ENCODE measurements at places on chromosomes 1 and 21.

DNA sequence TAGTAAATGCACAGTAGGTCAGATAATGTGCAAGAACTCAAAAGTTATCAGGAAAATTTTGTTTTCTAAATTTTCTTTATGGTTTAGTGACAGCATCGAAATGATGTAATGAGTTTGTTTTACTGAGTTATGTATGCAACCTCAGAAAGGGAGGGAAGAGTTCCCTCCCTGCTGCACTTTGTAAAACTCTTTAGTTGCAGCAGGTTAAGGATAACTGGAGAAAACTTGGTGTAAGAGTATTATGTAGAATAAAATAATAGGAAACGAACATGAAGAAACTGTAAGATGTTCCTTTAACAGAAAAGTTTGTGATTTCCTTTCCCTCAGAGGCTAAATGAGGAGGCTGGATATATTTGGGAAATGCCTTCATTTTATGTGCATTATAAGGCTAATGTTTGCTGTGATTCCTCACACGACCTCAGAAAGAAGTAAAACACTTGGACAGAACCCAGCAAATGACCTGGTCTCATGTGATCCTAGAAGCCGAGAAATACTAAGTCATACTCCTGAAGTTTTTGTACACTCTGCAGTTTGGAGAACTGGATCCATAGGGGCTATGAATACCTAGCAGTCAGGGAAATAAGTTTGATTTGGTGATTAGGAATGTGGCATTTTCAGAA, 35.4 kb downstream of the ADGRL2 start:
- DNase-seq, result no peak

DNA sequence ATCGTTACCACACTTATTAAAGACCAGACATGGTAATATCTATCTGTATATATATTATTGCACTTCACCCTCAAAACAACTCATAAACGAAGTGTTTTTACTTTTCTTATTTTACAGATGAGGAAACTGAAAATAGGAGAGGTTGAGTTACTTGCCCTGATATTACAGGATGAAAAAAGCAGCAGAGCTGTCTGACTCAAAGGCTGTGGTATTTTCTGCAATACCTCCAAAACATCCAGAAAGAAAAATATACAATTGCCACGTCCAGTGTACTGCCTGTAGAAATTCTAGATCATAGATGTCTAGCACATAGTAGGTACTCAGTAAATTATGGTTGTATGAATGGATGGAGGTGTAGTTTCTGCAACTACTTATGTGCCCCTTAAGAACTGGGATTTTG, 5.2 kb upstream of the TARBP1 start:
- DNase-seq, result no peak

GRCh38 chr1:53641481-53642214, 97.3 kb downstream of the GLIS1 start:
- no peak for DNase-seq

DNA sequence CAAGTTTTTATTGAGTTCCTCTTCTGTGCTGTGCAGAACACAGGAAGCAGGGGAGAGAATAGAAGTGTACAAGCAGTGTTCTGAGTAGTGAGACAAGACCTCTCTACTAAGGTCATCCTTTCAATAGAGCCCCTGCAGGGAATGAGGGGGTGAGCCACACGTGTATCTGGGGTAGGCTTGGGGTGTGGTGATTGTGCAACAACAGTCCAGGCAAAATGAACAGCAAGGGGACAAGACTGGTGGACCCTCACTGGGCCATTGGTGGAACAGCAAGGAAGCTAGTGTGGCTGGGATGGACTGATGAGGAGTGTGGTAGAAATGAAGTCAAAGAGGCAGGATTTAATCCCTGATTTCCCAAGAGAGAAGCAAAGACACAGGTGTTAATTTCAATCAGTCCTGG, 8.2 kb upstream of the BMP8A start:
- DNase-seq, result no peak

- no peak for DNase-seq
Observed at GRCh38 chr1:30596891-30597290, 126.5 kb downstream of the MATN1 start.

GRCh38 chr21:15441992-15442391, 287.8 kb upstream of the USP25 start:
- no peak for DNase-seq

GRCh38 chr1:196209983-196210382, 398.3 kb downstream of the KCNT2 start:
- no peak for DNase-seq

DNA sequence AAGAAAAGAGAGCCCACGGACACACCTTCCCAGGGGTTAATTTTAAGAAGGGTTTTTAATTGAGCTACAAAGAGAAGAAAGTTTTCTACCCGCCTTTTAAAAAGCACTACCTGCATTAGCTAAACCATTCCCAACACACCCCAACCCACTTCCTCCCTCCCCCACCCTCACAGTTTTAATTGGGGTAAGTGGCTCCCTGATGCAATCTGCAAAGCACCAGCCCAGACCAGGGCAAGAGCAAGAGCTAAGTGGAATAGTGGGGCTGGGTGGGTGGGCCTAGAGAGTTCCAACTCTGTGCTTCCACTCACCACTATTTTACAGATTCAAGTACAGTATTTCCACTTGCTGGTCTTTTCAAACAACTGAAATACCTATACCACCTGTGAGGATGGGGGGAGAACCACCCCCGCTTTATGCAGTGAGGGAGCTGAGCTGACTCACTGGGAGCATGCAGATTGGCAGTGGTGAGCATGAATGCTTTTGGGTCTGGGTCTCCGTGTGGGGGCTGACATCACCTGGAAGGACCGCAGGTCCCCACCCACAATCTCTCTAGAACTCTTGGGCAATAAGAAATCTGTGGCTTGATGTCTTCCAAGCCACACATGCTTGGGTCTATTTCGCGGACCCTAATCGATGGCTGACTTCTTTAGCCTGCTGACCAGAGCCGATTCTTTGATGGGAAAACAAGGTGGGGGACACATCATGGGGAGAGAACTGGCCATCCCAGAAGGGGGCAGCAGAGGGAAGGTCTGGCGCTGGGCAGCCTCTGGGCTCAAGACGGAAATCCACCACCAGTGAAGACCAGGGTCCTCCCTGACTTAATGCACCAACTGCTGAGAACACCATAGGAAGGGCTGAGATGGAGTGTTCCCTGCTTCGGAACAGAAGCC, 95.5 kb downstream of the SSBP3 start:
- no peak for DNase-seq

- DNase-seq, result no peak
Observed at GRCh38 chr1:1170215-1171091, 3.2 kb upstream of the TTLL10 start.

- no peak for DNase-seq
Observed at GRCh38 chr1:90044346-90044745, 49.4 kb downstream of the ZNF326 start.

GRCh38 chr1:184457500-184457899, 70.7 kb downstream of the C1orf21 start:
- no peak for DNase-seq

- no peak for DNase-seq
Observed at GRCh38 chr1:33004613-33005012, 32.1 kb downstream of the AK2 start.

- no peak for DNase-seq
Observed at GRCh38 chr1:54596756-54597155, 26.6 kb downstream of the FAM151A start.

- DNase-seq, result no peak
Observed at GRCh38 chr1:56509713-56510641, 69.4 kb downstream of the PLPP3 start.

GRCh38 chr1:153939476-153939875, 7.0 kb downstream of the DENND4B start:
- no peak for DNase-seq

- no peak for DNase-seq
Observed at GRCh38 chr1:60924964-60925798, 157.2 kb upstream of the NFIA start.

DNA sequence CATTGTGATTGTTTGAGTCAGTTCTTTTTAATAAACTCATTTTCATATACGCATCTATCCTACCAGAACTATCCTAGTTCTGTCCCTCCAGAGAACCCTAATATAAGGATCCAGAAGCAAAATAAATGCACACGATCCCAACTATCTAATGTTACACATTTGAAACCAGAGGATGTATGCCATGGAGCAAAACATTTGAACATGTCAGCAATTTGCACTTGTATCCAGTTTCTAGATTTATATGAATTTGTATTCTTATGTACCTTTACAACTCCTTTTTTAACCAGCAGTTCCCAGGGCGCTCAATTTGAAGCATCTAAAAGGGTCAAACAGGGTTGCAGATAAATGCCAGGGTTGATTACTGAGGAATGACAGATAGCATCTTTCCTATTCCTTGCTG, 2.1 kb downstream of the EXTL2 start:
- DNase-seq, result no peak

DNA sequence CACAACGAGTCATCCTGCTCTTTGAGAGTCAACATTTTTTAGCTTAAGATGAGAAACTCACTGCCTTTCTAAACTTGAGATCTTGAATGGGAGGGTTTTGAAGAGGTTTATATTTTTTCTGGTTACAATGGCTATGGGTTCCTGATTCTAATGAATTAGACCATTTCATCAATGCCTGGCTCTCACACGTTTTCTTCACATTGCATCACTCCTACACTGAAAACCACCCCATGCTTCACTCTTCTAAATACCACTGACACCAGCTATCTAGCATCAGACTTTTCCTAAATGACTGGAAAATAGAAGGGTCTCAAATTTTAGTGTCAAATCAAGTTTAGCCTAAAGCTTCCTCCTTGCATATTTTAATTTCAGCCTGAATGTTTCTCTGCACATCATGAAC, 606.1 kb upstream of the USP24 start:
- DNase-seq, result no peak

- DNase-seq, result no peak
Observed at GRCh38 chr1:236615399-236616148, 11.3 kb upstream of the HEATR1 start.

DNA sequence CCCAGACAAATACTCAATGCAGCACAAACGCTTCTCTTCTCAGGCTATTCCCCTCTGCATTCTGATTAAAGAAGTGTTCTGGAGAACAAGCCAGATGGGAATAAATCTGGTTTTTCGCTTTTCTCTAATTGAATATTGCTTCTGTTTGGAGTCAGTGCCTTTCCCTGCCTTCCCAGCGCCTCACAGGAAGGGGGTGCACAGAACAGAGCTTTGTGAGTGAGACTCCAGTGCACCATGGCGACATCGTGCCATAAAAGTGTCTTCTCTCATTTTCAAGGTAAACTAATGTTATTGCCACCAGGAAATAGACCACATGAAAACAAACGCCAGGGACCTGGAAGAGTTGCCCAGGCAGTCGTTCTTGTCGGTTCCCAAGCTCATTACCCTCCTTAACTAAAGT, 43.6 kb upstream of the SLC45A1 start:
- DNase-seq, result no peak

DNA sequence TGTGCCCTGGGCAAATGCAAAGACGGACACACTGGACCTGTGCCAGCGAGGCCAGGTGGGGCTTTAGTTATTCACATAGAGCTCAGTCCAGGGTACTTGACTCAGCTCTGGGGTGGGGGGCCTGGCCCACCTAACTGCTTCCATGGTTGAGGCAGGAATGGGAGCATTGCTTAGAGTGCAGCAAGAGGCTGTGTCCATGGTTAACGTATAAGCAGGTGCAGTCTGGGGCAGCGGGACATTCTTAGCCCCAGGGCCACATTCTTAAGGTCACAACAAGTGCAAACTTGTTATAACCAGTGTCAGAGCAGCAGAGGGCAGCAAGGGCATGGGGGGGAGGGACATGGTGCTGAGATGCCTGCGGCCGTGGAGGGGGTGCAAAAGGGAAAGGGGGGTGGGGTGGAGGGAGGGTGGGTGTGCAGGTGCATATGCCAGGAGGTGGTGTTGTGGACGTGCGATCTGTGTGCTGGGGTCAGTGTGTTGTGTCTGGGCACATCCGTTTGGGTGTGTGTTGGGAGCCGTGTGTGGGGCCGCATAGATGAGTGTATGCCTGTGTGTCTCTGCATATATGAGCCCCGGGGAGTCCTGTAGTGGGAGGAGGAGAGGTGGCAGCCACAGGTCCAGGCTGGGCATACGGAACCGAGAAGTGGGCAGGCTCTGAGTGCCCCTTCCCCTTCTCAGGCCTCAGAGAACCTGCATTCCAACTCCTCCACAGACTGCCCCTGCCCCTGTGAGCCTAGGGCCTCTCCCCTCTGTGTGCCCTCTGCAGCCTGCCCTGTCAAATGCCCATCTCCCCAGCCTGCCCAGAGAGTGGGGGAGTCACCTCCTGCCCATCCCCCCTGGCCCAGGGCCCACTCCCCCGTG, 8.4 kb downstream of the KCNJ10 start:
- no peak for DNase-seq

DNA sequence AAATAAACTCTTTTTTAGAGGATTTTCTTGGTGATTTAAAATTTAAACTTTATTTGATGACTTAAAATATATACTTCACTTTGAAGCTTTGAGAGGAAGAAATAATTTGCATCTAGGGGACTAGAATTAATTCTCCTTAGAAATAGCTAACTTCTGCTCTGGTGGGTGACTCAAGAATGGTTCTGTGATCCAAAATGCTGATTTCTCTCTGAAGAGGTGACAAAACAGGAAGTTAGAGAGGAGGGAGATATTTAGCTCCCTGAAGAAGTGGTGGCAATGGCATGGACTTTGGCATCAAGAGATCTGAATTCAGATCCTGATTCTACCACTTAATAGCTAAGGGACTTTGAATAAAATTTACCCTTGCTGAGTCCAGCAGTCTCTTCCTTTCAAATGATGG, 125.8 kb upstream of the ATP1B1 start:
- DNase-seq, result no peak

DNA sequence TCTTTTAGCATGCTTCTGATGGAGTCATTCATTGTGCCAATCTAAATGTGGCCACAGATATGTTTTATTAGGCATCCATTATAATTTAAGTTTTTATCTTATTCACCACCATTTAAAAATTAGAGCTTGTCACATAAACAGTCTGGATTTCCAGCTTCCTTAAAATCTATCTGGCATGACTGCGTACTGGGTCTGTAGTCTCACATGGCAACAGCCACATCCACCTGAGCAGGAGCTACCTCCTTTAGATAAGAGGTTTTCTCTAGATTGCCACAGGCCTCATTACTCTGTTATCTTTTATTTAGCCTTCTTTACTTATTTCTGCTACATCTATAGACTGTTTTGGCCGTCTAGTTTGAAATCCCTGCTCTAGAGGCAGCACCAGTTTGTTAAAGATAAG, 29.1 kb downstream of the B3GALT2 start:
- no peak for DNase-seq

DNA sequence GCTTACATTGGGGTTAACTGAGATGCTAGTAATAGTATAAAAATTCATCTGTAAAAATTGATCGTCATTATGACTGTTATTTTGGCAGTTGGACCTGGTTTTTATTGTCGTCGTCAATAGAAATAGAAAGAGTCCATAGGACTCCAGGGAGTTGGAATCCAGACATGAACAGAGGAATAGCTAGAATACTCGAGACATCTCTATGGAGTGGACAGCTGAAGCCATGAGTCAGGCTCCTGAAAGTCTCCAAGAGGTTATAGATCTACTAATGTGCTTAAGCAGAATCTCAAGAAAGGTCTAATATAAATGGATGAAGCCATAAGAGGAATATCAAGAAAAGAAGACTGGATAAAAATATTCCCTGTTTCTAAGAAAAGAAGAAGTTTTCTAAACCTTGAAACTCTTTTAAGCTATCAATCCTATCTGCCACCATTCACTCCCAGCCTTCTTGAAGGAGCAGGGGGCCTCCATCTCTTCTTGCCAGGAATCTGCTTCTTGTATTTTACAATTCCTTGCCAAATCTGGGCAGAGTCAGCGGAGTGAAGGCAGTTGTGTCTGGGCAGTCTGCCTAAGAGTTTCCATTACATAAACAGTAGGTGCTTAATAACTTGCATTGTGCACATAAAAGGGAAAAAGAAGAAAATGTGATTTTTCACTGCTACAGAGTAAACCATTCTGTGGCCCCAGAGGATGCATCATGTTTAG, 163.3 kb downstream of the ST6GALNAC5 start:
- no peak for DNase-seq
